Memory B cell (primary cell): ENCODE measurements at places on chromosomes 1 and 21.

- no peak for DNase-seq
Observed at GRCh38 chr1:197519741-197520334, 251.8 kb downstream of the CRB1 start.

- DNase-seq, result no peak
Observed at GRCh38 chr21:15255261-15255660, 190.5 kb upstream of the NRIP1 start.

DNA sequence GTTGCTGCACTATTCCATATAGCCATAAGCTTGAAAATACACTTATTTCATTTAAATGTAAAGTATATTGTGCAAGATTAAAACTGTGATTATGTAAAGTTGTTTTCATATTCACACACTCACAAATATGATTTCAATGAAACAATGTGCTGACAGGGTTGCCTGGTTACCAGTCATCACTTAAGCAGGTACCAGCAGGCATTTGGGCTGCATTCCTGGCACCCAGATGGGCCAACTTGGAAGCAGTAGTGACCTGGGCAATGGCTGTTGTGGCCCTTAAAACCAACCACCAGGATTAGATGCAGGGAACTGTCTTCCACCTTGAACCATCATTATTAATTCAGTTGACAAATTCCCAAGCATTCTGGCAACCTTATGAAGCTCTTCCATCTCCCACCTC is 45.0 kb upstream of the RASAL2 start:
- no peak for DNase-seq

GRCh38 chr1:47616036-47616435 is 178.2 kb downstream of the FOXD2 start:
- no peak for DNase-seq

DNA sequence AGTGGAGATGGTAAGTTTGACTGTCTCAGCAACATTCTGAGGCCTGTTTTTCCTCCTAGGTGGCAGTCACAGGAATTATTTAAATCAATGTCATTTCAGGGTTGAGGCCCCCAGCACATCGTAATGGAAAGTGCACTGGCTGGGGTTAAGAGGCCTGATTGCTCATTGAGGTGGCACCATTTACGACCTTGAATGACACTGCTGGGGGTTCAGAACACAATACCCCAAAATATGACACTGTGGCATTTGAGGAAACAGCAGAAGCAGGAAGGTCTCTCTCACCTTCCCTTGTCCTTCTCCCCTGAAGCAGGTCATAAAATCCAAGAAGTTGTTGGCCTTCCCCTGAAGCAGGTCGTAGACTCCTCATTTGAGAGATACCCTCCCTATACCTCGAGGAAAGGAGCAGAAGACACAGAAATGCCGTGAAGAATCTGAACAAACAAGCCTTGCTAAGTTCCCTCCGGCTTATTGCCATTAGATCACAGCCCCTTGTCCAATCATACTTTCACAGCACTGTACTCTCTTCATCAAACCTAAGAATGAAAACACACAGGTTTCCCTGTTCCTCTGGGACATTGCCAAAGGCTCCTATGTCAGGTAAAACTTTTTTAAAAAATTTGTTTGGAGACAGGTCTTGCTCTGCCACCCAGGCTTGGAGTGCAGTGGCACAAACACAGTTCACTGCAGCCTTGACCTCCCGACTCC is 71.3 kb downstream of the S1PR1 start:
- no peak for DNase-seq

DNA sequence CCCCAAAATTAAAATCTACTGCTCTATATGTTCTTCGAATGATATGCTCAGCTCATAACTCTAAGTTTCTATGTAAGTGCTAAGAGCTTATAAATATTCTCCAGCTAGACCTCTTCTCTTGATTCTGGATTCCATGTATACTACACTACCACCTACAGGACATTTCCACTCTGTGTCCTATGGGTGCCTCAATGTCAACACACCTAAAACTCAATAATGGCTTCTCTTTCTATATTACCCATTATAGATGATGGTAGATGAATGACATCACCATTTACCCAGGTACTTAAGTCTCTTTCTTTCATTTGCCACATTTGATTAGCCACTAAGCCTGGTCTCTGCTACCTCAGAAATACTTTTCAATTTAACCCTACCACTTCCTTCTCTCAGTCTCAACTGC is 41.3 kb downstream of the TBX19 start:
- no peak for DNase-seq

DNA sequence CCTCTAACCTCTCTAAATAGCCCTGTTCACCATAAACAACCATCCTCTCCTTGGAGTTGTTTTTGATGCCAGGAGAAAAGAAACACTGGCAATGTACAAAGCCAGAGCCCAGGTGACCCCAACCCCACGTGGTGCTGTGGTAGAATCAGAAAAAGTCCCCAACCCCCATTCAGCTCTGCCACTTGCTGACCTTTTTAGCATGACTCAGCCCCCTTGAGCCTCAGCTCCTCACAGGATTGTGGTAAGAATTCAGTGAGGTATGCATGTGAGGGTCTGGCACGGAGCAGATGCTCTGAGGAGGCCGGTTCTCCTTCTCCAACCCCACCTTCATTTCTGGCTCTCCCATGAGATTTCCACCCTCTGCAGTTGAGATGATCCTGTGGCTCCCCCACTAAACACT is 11.1 kb upstream of the CHI3L1 start:
- no peak for DNase-seq

DNA sequence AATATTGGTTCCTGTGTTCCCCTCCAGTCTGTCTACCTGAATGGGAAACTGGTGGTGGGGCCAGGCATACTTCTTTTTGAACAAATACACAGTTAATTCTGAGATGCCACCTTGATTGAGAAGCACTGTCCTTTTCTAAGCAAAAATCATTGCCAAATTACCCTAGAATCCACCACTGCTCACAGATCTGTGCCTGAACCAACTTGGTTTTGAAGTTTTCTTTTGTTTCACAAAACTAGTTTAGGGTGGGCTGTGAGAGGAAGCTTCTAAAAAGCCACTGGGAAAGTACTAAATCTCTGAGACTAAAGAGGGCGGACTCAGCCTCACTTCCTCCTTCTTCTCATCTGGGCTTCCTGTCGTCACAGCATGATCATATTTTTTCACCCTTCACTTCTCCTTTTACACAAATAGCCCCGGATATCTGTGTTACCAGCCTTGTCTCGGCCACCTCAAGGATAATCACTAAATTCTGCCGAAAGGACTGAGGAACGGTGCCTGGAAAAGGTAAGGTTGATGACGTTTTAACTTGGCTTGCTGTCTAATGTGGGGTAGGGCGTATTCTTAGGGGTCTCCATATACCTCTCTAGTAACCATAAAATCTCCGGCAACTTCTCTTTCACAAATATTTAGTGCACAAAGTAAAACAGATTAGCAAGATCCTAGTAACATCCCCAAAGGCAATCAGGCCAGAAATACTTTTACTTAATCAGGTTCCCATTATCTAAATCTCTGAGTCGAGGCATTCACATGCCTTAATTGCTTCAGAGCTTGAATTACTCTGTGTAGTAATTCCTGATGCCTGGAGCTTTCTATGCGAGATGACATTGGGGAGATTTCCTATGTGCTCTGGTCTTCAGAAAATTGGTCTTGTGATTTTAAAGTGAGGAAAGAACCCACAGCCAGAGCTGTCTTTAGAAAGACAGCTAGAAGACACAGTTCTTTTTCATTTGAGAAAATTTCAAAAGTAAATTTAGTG is at the start of gene CD53:
CD53 (plus strand) TSS at position 404 of the 976 bp plus-strand sequence. CDS start 18,261 bp downstream, outside the sequence.
- DNase-seq, result peak; percentile 74

- no peak for DNase-seq
Observed at GRCh38 chr1:58065520-58065919, 481.0 kb downstream of the OMA1 start.

DNA sequence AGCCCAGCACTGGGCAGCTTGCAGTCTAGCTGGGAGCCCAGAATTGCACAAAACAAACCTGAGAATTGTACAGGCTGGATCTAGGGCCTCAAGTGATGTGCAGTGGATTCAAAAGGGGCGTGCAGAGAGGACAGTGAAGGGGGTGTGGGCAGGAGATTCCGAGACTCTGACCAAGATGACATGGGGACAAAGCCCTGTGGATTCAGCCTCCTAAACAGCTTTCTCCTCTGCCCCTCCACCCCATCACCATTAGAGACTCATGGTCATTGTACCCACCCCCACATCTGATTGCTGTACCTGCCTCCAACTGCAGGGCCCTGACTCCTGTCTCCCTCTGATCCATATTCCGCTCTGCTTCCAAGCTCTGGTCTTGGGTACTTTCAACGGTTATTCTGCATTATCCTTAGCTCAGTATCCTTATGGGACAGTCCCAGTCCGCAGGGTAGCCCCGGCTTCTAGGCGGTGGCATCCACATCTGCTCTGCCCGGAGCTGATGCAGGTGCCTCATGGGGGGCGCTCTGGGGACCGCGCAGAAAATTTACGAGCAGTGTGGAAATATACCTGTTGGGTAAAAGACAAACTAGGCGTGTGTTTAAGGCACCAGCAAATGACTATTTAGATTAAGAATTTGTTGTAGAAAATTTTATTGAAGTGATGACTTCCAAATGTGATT is 1.7 kb upstream of the BMP8A start:
- DNase-seq, result no peak

GRCh38 chr1:19643602-19644394 is at the start of gene NBL1:
Gene NBL1, plus strand, starts transcription at chr1:19644311. Its CDS starts 10,720 bp downstream, at chr1:19655031.
- no peak for DNase-seq

DNA sequence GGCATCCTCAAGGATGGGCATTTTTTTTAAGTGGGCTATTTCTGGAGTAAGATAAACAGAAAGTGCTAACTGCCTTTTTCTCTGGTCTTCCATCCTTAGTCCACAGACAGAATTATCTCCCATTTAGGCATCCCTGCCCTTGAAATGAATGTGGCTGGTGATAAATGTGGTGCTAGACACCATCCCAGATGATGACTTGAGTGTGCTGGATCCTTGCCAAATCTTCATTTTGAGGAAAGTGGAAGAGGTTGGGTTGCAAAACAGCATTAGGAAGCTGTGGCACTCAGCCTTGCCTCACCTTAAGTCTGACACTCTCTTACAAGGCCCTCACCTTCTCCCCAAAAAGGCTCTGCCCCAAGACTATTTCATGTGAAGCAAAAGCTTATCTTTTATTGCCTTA is 19.2 kb downstream of the MAB21L3 start:
- DNase-seq, result no peak
